ENCODE measurements at places on chromosomes 12 and 14.
A peak's percentile ranks its signal among the peaks of the same experiment; 100 is the strongest.

DNA sequence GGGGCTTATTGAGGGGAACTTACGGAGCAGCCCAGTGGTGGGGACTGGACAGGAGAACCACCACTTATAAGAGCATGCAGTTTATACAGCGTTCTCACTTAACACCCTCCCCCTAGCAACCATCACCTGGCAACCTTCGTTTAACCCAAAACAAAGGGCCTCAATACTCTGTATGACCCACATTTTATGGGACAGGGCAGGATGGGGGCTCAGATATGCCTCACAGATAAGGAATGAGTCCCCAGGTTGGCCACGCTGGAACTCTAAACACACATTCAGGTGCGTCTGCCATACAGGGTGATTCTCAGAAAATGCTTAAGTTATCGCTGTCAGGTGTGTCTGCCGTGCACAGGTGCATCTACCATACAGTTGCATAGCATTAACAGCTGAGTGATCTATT lies 99.2 kb downstream of the GCH1 start:
- DNase-seq, result no peak

GRCh38 chr12:754473-754820 lies 2.1 kb downstream of the WNK1 start:
- no peak for DNase-seq

DNA sequence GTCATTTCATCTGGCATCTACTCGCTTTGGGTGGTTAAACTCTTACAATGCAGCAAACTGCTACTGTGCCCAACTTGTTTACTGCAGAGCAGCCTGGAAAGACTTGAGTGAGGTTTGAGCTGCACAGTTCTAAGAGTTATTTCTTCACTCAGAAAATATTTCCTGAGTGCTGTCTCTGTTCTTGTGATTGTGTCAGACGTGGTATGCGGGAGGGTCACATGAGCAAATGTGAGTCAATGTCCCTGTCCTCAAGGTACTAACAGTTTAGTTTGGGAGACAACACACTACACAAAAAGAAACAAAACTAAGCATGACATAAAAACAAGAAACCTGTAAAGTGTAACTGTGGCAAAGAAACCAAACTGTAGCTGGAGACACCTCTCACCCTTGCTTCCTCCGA lies 32.4 kb downstream of the FLVCR2 start:
- no peak for DNase-seq

DNA sequence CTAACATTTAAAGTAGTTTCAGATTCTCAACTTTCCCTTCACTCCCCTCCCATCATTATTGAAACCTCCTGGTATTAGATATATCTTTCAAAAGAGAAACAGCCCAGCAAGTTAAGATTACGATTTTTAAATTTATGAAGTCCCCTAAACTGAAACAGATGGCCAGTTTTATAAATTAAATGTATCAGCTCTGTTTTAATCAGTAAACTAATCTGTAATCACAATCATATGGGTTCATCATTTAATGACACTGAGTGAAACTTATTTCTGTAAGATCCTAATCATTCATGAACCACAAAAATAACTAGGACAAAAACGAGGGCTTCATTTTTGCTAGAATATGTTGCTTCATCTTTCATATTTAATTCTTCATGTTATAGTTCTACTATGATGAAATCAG lies 137.8 kb downstream of the EPS8 start:
- no peak for DNase-seq

DNA sequence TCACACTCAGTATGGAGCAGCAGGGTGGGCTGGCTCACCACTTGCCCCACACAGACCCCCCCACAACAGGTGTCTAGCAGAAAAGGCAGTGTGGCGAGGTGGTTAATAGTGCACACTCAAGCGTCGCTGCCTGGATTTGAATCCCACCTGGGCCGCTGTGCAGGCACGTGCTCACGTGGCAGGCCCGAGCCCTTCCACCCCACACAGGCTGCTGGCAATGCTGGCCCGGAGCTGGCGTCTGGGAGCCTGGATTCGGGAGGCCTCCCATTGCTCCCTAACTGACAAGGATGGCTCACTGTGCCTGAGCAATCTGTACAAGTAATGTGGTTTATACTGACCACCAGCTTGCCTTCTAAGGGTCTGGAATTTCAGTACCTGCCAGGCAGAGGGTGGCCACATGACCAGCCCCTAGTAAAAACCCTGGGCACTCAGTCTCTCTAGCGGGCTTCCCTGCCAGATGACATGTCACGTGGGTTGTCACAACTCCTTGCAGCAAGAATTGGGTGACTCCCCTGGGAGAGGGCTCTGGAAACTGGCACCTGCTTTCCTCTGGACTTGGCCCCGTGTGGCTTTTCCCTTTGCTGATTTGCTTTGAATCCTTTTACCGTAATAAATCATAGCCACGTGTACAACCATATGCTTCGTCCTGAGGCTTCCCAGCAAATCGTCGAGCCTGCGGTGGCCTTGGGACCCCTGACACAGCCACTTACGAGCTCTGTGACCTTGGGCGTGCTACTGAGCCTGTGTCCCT lies 72.8 kb downstream of the SCARB1 start:
- DNase-seq, result no peak

GRCh38 chr12:80567401-80567800 lies 123.4 kb downstream of the PTPRQ start:
- no peak for DNase-seq

DNA sequence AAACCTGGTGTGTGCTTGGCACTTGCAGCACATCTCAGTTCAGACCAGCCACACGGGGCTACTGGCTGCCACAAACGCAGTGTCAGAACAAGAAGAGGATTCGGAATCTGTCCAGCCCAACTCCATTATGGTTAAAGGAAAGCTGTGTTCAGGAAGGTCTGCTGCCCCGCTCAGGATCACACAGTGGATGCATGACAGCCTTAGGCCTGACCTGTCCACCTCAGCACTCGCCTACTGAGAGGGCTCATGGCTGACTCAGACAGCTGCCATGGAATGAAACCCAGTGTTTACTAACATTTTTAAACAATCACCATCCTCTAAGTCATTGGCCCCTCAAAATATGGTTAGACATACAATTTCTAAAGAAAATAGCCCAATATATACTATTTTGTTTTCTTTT lies 5.6 kb upstream of the NIN start:
- no peak for DNase-seq

DNA sequence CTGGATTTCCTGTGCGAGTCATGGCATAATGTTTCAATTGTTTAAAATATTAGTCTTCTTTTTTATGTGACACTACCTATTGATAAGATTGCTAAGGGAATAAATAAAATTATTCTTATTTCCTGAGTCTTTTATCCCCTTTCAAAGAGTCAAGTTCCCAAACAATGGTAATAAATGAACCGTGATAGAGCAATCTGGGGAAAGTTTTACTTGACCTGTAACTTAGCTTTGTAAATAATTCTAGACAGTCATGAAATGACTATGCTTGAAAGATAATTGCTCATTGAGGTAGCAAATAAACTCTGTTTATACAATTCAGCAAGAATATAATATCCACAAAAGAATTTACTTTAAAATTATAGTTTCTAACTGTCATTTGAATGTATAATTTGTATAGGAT lies 82.1 kb downstream of the TSPAN8 start:
- no peak for DNase-seq

DNA sequence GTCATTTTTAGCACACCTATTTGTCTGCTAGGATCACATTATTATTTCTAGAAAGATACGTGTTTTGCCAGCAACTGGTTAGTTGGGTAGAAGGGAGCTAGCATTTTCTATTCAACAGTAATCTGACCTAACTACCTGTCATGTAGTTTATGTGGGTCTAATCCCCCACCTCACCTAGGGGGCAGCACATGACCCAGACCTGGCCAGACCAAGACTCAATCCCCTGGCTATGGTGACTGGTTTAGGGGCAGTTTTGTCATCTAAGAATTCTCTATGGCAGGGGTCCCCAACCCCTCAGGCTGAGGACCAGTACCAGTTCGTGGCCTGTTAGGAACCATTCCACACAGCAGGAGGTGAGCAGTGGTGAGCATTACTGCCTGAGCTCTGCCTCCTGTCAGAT lies 29.5 kb upstream of the EVL start:
- no peak for DNase-seq

GRCh38 chr12:4280351-4281163 lies 7.0 kb downstream of the CCND2 start:
- DNase-seq, result no peak

GRCh38 chr12:112894128-112894527 lies 12.6 kb upstream of the OAS1 start:
- DNase-seq, result no peak

- no peak for DNase-seq
Observed at GRCh38 chr14:59679872-59680271, 103.3 kb upstream of the CCDC175 start.

- DNase-seq, result no peak
Observed at GRCh38 chr12:98656289-98657101, 11.4 kb downstream of the APAF1 start.

DNA sequence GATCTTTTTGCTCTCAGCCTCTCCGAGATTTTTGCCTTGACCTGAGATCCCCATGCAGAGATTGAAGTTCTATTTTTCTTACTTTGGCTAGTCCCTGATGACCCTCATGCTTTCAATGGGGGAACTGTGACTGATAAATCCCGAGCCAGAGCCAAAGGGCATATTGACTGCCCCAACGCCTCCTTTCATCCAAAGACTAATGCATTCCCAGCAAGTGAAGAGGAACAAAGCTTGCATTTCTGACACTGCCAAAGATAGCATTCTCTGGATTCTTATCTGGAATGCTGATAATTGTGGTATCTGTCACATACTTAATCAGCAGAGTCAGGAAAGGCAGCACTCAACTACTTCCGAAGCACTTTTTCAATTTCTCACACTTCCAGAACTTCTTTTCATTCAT lies 152.3 kb upstream of the EGLN3 start:
- DNase-seq, result no peak

- peak; percentile 95 for DNase-seq
Observed at GRCh38 chr12:92593734-92594402, 108.9 kb upstream of the PLEKHG7 start.

- no peak for DNase-seq
Observed at GRCh38 chr14:33940561-33941011, 10.3 kb downstream of the EGLN3 start.

GRCh38 chr14:90091393-90091792 lies 29.6 kb downstream of the KCNK13 start:
- no peak for DNase-seq

- no peak for DNase-seq
Observed at GRCh38 chr14:62957562-62957961, 87.7 kb downstream of the KCNH5 start.

DNA sequence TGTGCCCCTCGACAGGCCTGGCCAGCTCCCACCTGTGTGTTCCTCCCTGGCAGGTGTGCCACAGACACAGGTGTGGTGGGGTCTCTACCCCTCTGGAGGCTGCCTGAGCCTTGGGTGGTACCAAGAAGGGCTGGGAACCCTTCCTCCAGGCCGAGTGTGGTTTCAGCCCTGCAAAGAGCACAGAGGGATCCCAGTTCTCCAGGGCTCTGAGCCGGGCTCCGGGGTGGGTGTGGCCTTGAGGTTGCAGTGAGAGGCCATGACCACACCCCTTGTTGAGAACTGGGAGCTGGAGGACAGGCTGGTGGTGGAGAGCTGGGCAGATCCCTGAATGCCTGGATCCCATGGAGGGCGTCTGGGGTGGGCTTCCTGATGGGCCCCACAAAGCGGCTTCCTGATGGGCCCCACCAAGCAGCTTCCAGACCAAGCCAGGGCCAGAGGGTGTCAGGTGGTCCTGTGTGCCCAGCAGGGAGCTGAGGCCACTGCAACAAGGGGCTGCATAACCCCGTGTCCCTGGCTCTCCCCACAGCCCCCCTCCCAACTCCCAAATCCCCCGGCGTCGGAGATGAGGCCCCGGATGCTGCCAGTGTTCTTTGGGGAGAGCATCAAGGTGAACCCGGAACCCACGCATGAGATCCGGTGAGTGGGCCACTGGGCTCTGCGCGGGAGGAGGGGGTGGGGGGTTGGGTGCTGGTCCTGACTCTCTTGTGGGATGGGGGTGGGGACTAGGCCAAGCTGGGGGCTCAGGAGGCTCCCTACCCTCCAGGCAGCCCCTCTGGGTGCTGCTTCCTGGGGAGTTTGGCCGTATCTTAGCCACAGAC lies 16.6 kb downstream of the RFLNA start:
- DNase-seq, result no peak

GRCh38 chr12:10128687-10129086 lies 1.3 kb downstream of the CLEC7A start:
- DNase-seq, result peak; percentile 35

DNA sequence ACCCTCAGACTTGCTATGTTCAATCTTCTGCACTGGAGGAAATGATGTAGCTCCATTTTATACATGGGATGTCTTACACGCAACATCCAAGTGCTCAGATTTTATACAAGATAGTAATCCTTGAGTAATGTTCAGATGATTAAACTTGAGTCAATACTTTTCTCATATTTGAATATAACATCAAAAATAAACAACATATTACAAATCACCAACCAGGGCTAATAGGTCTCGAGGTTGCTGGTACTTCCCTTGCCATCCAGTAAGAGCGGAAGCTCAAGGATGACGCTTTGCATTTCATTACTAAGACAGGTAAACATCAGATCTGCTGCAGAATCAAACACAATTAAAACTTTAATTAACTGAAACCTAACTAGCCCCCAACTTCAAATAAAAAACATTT lies 97.3 kb downstream of the FOXN3 start:
- no peak for DNase-seq

DNA sequence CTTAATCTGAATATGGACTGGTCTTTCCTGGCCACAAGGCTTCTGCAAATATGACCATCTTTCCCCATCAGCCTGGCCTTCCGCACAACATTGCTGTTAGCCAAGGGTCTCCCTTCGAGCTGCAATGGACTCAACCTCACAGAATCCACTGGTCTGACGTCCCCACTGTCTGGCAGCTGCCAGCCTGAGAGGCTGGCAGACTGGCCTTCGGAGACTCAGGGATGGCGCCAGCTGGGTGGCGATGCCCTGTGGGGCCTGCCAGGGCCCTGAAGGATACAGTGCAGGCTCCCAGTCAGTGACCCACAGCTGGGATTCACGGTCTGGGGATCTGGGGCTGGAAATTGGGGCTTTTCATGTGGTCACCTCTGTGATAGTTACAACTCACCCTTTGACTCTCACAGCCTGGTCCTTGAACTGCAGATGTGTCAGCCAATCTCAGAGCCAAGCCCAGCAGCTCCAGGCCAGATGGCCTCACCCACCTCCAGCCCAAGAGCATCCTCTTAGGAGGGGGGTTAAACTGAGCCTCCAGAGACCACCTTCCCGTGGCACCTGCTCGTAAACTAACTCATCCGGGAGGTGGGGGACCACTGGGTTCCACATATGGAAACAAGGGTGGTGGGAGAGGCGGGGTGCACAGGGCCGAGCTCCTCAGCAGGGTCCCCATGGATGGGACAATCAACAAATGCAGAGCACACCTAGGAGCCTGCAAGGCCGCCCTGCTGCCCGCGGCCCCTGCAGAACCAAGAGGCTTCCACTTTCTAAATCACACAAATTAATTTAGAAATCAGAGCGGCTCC lies 21.1 kb upstream of the C14orf180 start:
- no peak for DNase-seq

GRCh38 chr12:108800591-108800990 lies 56.8 kb downstream of the SSH1 start:
- no peak for DNase-seq

- peak; percentile 87 for DNase-seq
Observed at GRCh38 chr14:74608959-74609611, 3.0 kb downstream of the LTBP2 start.

- DNase-seq, result peak; percentile 54
Observed at GRCh38 chr14:81211844-81212243, 8.9 kb downstream of the GTF2A1 start.

- no peak for DNase-seq
Observed at GRCh38 chr12:13328535-13328934, 132.0 kb downstream of the EMP1 start.
